Muscle of leg (tissue), 16 donors: ENCODE measurements at places on chromosomes 6 and 20. TPM values are rescaled to one million over a fixed set of nuclear protein-coding genes. Genes with fewer than 3 reads are reported as not detected.

GRCh38 chr6:82361631-82362030, 2.0 kb upstream of the TPBG start:
- H3K27me3 ChIP-seq: peaks cover 34% of the 10 kb centered on the region

DNA sequence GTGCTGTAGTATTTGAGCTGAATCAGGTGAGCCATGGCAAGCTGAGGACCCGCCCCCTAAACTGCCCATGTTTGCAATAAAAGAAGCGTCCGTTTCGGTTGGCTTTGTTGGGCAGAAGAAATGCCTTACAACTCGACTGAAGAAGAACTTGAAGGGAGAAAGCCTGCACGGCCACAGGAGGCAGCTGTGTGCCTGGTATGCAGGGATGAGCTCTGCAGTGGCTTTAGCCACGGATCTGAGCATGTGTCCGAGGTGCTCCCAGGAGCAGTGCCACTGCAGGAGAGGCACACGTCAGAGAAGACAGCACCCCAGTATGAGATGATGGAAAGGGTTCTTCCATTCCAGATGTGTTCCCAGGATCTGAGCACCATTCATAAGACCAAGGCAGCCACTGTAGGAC, 23.5 kb downstream of the KIZ start:
- H3K27me3 ChIP-seq: no peaks in the 10 kb centered on the region
- no peak for DNase-seq
- H3K36me3 ChIP-seq: peaks cover 7% of the 10 kb centered on the region
- no peak overlapping the region for H3K4me3 ChIP-seq
- H3K4me1 ChIP-seq: no peaks in the 10 kb centered on the region

DNA sequence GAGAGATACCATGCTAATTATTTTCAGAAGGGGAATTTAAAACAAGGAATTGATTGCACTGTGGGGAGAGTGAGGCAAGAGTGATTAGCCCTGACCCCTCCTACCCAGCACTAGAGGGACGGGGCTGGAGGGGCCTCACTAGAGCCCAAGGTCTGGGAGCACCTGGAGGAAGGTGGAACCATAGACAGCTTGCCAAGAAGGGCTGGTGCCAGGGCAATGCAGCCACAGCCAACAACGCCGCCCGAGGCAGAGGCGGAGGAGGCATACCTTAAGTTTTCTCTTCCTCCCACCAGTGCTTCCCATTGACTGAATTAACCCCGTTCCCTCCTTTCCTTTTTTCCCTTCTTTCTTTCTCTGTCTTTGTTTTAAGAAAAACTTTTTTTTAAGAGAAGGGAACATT, 40.0 kb downstream of the IYD start:
- H3K4me3 ChIP-seq: no peak overlapping the region
- H3K27ac ChIP-seq: no peak overlapping the region
- H3K27me3 ChIP-seq: peaks cover 8% of the 10 kb centered on the region

- no peak overlapping the region for H3K4me3 ChIP-seq
- no peak overlapping the region for H3K27ac ChIP-seq
- H3K36me3 ChIP-seq: no peaks in the 10 kb centered on the region
- H3K4me1 ChIP-seq: no peaks in the 10 kb centered on the region
- DNase-seq: no peak
Measured at GRCh38 chr6:144935661-144936060, 650.5 kb downstream of the UTRN start.

GRCh38 chr20:20849161-20849560, 136.7 kb upstream of the RALGAPA2 start:
- H3K27ac ChIP-seq: no peak overlapping the region
- DNase-seq: peak; percentile 11
- H3K4me3 ChIP-seq: no peak overlapping the region

Gene BPIFA1
- total RNA-seq: not detected

DNA sequence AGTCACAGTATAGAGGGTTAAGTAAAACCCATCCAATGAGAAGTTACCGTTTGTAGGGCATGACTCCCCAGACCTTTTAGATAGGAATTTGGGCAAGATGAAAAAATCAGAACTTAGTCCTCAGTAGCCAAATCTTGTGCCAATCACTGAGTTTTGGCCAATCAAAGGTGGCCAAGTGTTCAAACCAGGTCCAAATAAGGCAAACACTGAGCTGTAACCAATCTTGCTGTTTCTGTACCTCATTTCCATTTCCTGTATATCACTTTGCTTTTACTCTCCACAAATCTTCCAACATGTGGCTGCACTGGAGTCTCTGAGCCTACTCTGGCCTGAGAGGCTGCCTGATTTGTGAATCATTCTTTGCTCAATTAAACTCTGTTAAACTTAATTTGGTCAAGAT, 81.8 kb upstream of the GPR6 start:
- H3K27me3 ChIP-seq: no peaks in the 10 kb centered on the region
- no peaks in the 10 kb centered on the region for H3K36me3 ChIP-seq
- no peaks in the 10 kb centered on the region for H3K4me1 ChIP-seq
- no peak overlapping the region for H3K4me3 ChIP-seq
- no peak overlapping the region for H3K27ac ChIP-seq
- no peak for DNase-seq

- DNase-seq: no peak
- no peaks in the 10 kb centered on the region for H3K36me3 ChIP-seq
- peaks cover 24% of the 10 kb centered on the region for H3K4me1 ChIP-seq
- H3K4me3 ChIP-seq: no peak overlapping the region
- H3K27me3 ChIP-seq: peaks cover 10% of the 10 kb centered on the region
- no peak overlapping the region for H3K27ac ChIP-seq
Measured at GRCh38 chr6:14635934-14636591, 518.5 kb downstream of the CD83 start.

Gene TRAPPC3L
- total RNA-seq: 0.09 TPM

DNA sequence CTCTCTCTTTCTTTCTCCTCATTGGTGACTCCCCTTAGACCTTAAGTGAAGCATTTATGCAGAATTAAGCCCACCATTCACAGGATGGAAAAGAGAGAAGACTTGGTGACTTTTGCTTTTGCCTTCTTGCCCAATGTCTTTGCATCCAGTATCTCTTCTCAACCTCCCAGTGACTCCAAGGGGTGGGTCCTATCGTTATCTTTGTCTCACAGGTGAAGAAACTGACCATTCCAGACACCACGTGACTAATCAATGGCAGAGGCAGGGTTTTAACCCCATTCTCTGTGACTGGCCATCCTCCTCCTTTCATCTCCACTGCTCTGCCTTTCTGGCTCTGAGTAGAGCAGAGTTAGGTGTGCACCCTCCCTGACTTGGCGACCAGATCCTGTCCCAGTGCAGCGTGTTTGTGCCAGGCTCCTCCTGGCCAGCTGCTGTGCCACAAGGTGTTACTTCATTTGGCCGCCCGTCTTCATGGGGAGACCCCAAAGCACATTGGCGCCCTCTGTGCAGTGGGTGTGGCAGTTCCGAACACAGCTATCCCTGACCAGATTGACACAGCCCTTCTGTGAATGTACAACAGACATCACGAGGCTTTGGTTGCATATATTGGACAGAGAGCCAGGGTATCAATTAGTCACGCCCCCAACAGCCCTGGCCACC, 501.3 kb downstream of the CD83 start:
- peaks cover 16% of the 10 kb centered on the region for H3K27me3 ChIP-seq
- no peak overlapping the region for H3K27ac ChIP-seq
- H3K4me3 ChIP-seq: no peak overlapping the region
- H3K4me1 ChIP-seq: peaks cover 9% of the 10 kb centered on the region

DNA sequence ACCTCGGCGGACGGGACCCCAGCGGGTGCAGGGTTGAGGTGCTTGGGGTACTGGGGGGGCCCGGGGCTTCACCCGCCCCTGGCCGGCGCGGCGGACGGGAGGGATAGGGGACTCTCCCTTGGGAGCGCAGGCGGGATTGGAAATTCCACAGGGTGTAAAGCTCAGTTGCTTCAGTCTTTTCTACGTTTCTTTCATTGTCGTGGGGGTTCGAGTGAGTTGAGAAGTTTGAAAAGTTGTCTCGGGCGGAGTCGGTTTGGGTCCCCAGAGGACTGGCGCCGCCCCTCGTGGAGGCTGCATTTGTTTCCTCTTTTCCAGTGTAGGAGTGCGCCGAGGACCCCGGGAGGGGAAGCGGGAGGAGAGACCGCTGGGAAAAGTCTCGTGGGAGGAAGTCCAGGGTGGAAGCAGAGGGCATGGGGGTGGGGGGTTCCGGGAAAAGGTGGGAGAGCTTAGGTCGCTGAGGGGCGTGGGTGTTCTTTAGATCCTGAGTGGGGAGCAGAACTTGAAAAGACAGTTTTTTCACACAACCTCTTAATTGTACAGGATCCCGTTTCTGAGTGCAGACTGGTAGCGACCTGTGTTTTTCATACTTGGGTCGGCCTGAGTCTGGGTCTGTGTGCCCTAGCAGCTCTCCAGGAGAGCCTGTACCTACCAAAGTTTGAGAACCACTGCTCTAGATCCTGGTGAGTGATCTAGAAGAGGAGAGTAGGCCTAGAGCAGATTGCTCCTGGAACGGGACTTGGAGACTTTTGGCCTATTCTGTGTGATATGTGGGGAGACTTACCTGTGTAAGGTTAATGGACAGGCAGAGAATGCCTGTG, 495 bp downstream of the FAM83B start:
- H3K27me3 ChIP-seq: peaks cover 26% of the 10 kb centered on the region
- DNase-seq: peak; percentile 15
- no peaks in the 10 kb centered on the region for H3K36me3 ChIP-seq
- H3K4me3 ChIP-seq: peak overlapping the region; percentile 36
- H3K4me1 ChIP-seq: peaks cover 11% of the 10 kb centered on the region
- H3K27ac ChIP-seq: no peak overlapping the region

DNA sequence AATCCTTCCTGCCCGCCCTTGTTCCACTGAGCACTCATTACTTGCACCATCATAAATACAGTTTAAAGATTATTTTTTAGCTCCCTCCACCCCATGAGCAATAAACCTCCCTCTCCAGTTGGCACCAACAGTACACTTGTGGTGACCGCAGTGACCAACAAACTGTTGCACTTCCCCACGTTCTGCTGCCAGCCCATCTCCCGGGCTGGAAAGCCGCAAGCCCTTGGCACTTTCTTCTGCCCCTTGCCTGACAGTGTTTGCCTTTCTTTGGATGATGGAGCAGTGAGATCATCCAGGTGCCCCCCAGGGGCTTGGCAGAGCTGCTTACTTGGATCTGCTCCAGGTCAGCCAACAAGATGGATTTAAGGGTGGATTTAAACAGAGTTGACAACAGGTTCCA, 21.6 kb downstream of the KCNB1 start:
- H3K27ac ChIP-seq: no peak overlapping the region
- no peak for DNase-seq
- H3K4me1 ChIP-seq: no peaks in the 10 kb centered on the region
- no peaks in the 10 kb centered on the region for H3K36me3 ChIP-seq

DNA sequence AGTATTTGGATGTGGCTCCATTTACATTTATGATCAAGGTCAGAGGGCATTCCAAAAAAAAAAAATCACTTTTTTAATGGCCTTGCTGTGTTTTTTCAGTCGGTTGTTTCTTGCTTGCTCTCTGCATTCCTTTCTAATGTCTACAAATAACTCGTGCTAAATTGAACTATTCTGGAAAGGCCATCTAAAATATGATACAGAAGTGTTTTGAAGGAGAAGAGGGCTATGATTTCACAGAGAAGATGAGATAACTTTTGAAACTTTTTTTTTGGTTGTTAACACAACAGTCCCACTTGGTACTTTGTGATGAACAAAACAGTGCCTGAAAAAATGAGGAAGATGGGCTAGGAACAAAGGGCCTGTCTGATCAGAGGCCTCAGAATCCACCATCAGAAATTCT, 156.1 kb upstream of the SMLR1 start:
- peak; percentile 18 for DNase-seq
- H3K4me1 ChIP-seq: peaks cover 10% of the 10 kb centered on the region
- H3K4me3 ChIP-seq: no peak overlapping the region
- H3K27ac ChIP-seq: peak overlapping the region; percentile 15
- H3K27me3 ChIP-seq: no peaks in the 10 kb centered on the region

DNA sequence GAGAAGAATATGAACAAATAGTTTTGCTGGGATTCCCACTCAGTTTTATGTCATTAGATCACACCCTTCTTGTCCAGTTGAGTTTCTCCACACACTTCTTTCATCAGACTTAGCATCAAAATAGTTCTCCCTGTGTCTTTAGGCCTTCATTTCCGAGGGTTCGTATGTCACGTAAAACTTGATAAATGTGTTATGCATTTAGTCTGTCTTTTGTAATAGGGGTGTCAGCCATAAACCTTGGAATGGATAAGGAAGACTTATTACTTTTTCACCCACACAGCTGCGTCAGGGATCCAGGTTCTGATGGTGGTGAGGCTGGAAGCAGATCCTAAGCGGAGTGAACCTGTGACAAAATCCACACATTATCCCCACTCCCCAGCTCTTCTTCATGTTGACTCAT, 246.8 kb downstream of the CD83 start:
- no peaks in the 10 kb centered on the region for H3K4me1 ChIP-seq
- H3K36me3 ChIP-seq: no peaks in the 10 kb centered on the region
- DNase-seq: no peak
- H3K4me3 ChIP-seq: no peak overlapping the region
- no peak overlapping the region for H3K27ac ChIP-seq

DNA sequence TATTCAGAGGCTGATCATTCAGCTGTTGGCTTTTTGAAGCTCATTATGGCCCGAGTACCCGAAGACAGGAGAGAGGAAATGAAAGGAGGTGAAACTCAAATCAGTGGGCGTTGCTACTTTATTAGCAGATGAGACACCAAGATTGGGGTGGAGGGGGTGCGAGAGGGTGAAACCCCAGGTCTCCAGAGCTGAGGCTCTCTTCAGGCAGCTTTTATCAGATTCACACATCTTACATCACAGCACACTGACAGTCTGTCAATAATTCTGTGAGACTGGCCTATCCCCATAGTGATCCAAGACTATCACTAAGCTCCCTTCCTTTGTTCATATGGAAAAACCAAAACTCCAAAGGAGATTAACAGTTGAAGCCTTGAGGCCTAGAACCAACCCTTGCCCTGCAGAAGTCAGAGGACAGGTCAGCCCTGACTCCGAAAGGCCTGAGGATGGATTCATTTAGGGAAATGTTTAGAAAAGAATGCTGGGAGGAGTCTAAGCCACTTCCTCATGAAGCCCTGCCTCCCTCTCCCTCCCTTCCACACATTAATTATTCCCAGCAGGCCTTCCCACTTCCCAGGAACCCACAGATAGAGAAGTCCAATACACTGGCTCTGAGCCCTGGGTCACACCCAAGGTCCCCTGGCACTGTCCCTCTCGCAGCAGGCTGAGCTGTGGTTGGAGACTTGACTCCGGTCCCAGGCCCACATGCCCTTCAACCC, 23.2 kb downstream of the TRERF1 start:
- peaks cover 16% of the 10 kb centered on the region for H3K4me1 ChIP-seq
- H3K27ac ChIP-seq: no peak overlapping the region
- peak; percentile 44 for DNase-seq
- peaks cover 6% of the 10 kb centered on the region for H3K36me3 ChIP-seq
- no peak overlapping the region for H3K4me3 ChIP-seq

DNA sequence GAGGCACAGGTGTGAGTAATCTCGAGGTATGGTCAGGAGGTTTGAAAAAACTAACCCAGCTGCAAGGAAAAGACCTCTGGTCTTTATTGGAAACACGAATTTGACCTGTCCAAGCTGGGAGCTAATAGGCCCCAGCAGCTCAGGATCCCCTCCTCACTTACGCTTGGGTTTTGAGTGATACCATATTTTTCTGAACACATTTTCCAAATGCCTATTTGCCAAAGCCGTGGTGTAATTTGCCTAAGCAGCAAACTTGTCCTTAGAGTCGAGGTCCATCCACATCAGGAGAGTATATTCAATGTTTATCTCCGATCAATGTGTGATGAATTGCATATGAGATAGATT, 128.0 kb downstream of the BCAS1 start:
- H3K4me3 ChIP-seq: no peak overlapping the region
- no peaks in the 10 kb centered on the region for H3K27me3 ChIP-seq
- H3K27ac ChIP-seq: peak overlapping the region; percentile 47
- no peaks in the 10 kb centered on the region for H3K36me3 ChIP-seq
- no peak for DNase-seq

- peaks cover 19% of the 10 kb centered on the region for H3K4me1 ChIP-seq
- peaks cover 70% of the 10 kb centered on the region for H3K27me3 ChIP-seq
- peak; percentile 3 for DNase-seq
- H3K36me3 ChIP-seq: no peaks in the 10 kb centered on the region
- H3K4me3 ChIP-seq: no peak overlapping the region
Measured at GRCh38 chr6:27667657-27668441, 194.9 kb upstream of the ZNF184 start.
